ENCODE measurements at places on chromosomes 4 and X. TPM values are rescaled to one million over a fixed set of nuclear protein-coding genes. Genes with fewer than 3 reads are reported as not detected.

GRCh38 chr4:102761296-102761701, 531 bp upstream of the MANBA start:
- H3K27ac ChIP-seq: peak overlapping the region; percentile 54
- no peaks in the 10 kb centered on the region for H3K27me3 ChIP-seq
- H3K4me1 ChIP-seq: peaks cover 5% of the 10 kb centered on the region

DNA sequence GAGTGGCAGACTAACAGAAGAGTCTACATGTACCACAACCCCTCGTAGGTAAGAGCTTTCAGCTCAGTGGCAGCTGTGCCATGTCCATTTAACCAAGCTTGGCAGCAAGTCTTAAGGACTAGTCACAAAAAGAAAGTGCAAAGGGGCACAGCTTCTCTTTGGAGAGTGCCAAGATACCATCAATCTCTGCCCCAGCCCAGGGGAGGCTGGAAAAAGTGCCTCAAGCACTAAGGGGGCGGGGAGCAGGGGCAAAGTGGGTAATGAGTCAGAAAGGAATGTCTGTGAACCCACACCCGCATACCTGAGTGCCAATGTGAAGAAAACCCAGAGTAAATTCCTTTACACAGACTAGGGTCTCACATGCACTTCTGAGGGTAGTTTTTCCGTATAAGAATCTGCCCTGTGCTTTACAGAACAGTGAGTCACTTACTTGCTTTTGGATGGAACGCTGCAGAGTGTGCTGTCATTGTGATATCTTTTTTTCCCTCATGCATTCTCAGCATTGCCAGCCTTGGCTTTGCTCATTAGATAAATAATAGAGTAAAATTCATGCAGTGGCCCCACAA, 219.8 kb downstream of the ZNF674 start:
- H3K27ac ChIP-seq: no peak overlapping the region
- DNase-seq: peak; percentile 52
- H3K4me1 ChIP-seq: 0 out of 2 replicates have a peak, but pooled peaks cover 2% of the 10 kb centered on the region
- peaks cover 7% of the 10 kb centered on the region for H3K27me3 ChIP-seq
- H3K4me3 ChIP-seq: no peak overlapping the region

DNA sequence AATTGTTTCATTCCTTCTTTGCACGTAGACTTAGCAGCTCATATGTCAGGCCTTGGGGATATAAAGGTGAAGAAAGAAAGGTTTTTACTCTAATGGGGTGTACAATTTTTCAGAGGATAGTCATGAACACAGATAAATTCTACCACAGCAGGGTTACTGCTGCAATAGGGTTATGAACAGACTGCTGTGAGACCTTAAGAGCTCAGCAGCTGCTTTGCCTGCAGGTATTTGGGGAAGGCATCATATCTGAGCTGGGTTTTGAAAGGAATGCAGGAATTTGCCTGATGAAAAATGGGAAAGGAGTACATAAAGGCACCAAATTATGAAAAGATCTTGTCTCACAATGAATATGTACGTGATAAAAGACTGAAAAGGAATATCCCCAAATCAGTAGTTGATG, 128.9 kb downstream of the CEP135 start:
- H3K4me1 ChIP-seq: no peaks in the 10 kb centered on the region
- H3K27me3 ChIP-seq: no peaks in the 10 kb centered on the region
- no peaks in the 10 kb centered on the region for H3K36me3 ChIP-seq
- H3K27ac ChIP-seq: no peak overlapping the region
- no peak overlapping the region for H3K4me3 ChIP-seq

DNA sequence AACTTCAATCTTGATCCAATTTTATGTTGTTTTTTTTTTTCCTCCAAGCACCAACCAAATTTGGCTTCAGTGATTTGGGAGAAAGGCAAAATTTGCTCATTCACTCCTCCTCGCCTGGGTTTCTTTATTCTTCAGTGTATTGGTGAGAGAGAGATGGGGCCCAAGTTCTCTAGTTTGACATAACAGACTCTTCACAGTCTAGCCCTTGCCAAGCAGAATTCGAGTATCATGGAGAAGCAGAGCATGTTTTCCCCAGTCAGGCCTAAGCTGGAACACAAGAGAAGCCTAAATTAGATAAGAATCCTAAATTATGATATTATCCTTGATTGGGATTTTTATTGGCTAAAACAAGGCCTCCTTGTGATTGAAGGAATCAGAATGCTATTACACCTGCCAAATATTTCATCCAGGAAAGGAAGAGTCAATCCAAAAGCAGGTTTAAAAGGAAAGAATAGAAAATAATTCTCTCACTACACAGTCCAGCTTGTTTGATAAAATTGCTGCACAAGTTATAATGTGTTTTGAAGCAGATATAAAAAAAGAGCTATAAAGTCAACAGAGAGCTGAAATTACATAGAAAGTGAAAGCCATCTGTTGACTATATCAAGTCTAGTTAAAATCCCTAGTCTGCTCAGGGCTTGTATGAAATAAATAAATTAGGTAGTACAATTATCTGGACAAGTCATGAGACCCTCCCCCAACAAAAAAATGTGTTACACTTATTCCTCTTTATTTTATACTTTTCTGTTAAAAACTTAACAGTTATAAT, 39.9 kb upstream of the FAM241A start:
- no peak overlapping the region for H3K27ac ChIP-seq
- no peaks in the 10 kb centered on the region for H3K27me3 ChIP-seq
- no peak overlapping the region for H3K4me3 ChIP-seq
- H3K36me3 ChIP-seq: no peaks in the 10 kb centered on the region
- DNase-seq: no peak

- no peak overlapping the region for H3K27ac ChIP-seq
- peak; percentile 56 for DNase-seq
- H3K27me3 ChIP-seq: no peaks in the 10 kb centered on the region
- no peaks in the 10 kb centered on the region for H3K36me3 ChIP-seq
- no peaks in the 10 kb centered on the region for H3K4me1 ChIP-seq
Measured at GRCh38 chr4:101599620-101600019, 190.9 kb upstream of the BANK1 start.

- peak; percentile 33 for DNase-seq
- no peak overlapping the region for H3K4me3 ChIP-seq
- H3K36me3 ChIP-seq: no peaks in the 10 kb centered on the region
- no peaks in the 10 kb centered on the region for H3K4me1 ChIP-seq
Measured at GRCh38 chrX:28638775-28639174, 51.5 kb downstream of the IL1RAPL1 start.

DNA sequence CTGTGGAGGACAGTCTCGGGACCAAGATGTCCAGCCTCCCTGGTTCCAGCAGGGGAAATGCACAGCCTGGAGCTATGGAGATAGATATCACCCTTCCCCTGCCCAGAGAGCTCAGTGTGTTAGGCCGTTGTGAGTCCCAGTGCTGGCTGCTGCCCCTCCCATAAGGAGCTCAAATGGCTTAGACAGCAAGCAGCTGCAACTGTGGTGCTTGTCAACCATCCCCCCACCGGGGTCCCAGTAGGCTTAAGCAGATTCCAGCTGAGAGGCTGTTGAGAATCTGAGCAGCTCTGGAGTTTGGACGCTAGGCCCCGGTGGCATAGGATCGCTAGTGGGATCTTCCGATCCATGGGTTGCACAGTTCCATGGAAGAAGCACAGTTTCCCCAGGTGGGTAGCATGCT, 181.8 kb upstream of the POF1B start:
- DNase-seq: no peak
- H3K4me1 ChIP-seq: no peaks in the 10 kb centered on the region
- H3K4me3 ChIP-seq: no peak overlapping the region
- no peaks in the 10 kb centered on the region for H3K36me3 ChIP-seq
- H3K27ac ChIP-seq: no peak overlapping the region

DNA sequence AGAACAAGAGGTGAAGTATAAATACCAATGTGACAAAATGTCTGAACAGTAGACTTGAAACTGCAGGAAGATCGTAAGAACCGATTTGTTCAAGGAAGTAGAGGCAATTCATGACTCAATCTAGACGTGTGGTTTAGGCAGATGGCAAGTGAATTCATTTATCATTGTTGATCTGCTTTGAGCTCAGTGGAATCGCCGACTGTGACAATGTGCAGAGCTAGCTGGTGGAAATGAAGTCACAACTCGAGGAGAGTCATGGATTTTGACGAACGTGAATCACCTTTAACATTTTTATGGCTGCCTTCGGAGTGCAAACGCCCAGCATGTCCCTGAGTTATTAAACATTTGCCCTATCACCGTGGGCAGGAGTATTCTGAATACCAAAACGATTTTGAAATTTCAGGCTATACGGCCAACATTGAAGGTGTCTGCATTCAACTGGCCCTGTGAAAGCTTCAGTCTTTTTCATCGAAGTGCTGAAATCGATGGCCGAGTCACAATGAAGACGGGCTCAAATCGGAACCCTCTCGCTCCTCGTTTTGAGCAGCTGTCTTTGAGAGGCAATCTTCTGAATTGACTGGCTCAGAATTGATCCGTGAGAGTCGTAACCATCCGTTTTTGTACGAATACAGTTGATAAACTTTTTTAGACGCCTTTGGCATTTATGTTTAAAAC, 689 bp upstream of the OGT start:
- H3K4me1 ChIP-seq: peaks cover 2% of the 10 kb centered on the region
- 0 out of 2 replicates have a peak, but pooled peaks cover 2% of the 10 kb centered on the region for H3K36me3 ChIP-seq
- DNase-seq: peak; percentile 66
- peak overlapping the region; percentile 54 for H3K27ac ChIP-seq
- peak overlapping the region; percentile 81 for H3K4me3 ChIP-seq
- peaks cover 2% of the 10 kb centered on the region for H3K27me3 ChIP-seq

GRCh38 chr4:31995943-31996901, 1276.1 kb downstream of the PCDH7 start:
- no peak overlapping the region for H3K27ac ChIP-seq
- H3K27me3 ChIP-seq: no peaks in the 10 kb centered on the region
- H3K4me3 ChIP-seq: no peak overlapping the region
- no peak for DNase-seq
- no peaks in the 10 kb centered on the region for H3K36me3 ChIP-seq

DNA sequence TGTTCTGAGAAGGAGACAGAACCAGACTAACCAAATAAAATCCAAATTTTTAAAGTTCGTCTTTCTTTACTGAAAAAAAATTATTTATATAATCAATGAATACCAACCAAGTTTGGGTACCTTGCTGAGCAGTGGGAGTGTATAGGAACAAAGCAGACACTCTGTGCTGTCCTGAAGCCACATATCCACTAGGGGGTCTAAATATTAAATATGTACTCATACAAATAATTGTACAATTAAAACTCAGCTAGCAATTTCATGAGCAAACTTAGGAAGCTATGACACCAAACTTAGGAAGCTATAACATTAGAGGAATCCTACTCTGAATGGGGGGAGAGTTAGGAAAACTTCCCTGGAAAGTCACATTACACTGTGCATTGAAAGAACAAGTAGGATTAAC, 582.0 kb upstream of the EPHA5 start:
- no peaks in the 10 kb centered on the region for H3K4me1 ChIP-seq
- no peak overlapping the region for H3K4me3 ChIP-seq
- DNase-seq: no peak
- no peaks in the 10 kb centered on the region for H3K27me3 ChIP-seq
- no peak overlapping the region for H3K27ac ChIP-seq

GRCh38 chr4:102575369-102576129, 74.4 kb downstream of the NFKB1 start:
- no peak for DNase-seq
- no peaks in the 10 kb centered on the region for H3K4me1 ChIP-seq
- no peak overlapping the region for H3K4me3 ChIP-seq

DNA sequence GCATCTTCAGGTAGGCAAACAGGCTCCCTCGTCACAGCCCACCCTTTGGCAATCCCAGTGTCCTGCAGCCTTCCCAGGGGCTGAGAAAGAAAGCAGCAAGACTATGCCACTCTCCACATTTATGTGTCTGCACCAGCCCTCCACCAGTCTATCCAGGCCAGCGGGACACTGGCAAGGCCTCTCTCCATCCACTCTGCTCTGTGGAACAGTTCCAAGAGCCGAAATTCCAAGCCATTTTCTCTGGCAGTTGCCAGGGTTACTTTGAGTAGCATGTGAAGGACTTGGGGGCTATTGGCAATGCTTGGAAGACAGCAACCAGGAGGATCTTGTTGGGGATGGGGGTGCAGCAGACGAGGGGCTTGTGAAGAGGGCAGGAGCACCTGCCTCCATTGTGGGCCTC, 52.1 kb downstream of the TSC22D3 start:
- H3K4me1 ChIP-seq: no peaks in the 10 kb centered on the region
- DNase-seq: no peak
- no peak overlapping the region for H3K27ac ChIP-seq
- peaks cover 28% of the 10 kb centered on the region for H3K27me3 ChIP-seq
- H3K36me3 ChIP-seq: no peaks in the 10 kb centered on the region
- no peak overlapping the region for H3K4me3 ChIP-seq

The SGMS2 gene
- total RNA-seq: 57.5 TPM

The C4orf51 gene
- total RNA-seq: not detected

The BRS3 gene
- not detected for total RNA-seq

The PRDM8 gene
- 5.7 TPM for total RNA-seq

The SLC6A14 gene
- not detected for total RNA-seq

The SCML2 gene
- total RNA-seq: 1.7 TPM

The EDA gene
- under 0.01 TPM for total RNA-seq

The RHOXF2B gene
- total RNA-seq: not detected

All from IMR-90 (cell line).